Stimulated activated CD8-positive, alpha-beta memory T cell treated with anti-CD3 and anti-CD28 coated beads, Interleukin-7, amount 100 ng/mL, for 1 hour (primary cell): ENCODE measurements at places on chromosomes 7 and 10.
A peak's percentile ranks its signal among the peaks of the same experiment; 100 is the strongest.

DNA sequence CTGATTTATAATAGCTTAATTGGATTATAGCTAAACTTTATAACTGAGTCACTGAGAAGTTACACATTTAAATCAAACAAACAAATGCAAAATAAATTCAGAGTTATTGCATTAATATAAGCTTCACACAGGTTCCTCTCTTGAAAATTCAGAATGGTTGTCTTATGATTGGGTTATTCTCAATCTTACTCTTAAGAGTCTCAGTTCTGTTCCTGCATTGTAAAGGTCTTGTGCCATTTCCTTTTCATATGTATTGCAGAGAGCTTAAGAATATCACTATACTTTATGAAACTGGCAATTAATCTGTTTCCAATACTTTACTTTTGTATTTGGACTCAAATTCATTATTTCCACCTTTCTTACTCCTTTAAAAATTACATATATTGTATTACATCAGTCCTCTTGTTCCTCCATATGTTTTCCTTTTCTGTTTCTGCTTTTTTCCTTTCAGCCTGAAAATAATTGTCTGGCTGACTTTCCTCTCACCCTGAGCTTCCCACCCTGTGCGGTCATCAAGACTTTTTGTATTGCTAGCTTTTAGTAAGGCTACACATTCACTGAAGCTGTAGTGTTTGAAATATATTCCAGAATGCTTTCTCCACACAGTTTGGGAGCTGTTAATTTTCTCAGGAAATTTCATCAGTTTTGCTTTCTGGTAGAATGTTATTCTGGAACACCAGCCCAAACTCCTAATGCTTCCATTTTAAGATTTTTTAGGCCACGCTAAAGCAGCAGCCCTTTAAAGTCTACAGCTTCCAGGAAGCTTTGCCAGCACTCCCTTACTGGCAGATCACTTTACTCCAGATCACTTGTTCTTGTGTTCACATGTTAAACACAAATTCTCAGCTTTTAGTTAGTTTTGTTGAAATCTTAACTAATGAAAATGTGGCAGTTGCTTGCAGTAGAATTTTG lies 139.4 kb downstream of the KCND2 start:
- no peak for DNase-seq

DNA sequence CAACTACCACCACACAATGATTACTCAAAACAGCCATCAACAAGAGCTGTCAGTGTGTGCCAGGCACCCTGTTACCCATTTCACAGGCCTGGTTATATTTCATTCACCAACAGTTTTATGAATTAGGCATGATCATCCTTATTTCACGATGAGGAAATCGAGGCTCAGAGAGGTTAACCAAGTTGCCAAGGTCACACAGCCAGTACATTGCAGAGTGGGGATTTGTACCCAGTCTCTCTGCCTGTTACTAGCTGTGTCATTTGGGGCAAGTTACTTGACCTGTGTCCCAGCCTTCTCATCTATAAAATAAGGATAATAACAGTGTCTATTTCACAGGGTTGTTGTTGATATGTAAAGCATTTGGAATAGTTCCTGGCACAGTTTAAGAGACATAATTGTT lies 97.2 kb downstream of the COL13A1 start:
- DNase-seq, result no peak

DNA sequence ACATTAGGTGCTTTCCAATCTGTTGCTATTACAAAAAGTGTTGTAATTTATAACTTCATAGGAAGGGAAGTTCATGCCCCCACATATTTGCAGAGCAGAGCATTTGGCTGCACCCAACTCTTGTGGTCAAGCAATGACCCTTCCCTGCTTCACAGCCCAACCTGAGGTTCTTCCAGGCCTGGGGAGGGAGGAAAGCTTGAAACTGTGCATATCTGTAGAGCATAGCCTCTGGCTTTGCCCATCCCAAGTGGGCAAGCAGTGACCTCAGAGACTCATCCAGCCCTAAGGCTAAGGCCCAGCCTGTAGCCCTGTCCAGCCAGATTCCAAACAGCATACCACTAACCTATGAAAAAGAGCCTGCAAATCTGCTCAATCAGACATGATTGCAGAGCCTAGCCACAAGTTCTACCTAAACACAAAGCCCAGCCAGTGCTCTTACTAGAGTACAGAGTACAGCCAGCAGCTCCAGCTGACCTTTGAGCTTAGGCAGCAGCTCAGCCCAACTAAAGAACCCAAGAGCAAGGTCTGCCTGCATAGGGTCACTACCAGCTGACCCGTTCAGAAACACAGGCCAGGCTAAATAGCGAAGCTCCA lies 14.4 kb upstream of the GSTK1 start:
- DNase-seq, result no peak

DNA sequence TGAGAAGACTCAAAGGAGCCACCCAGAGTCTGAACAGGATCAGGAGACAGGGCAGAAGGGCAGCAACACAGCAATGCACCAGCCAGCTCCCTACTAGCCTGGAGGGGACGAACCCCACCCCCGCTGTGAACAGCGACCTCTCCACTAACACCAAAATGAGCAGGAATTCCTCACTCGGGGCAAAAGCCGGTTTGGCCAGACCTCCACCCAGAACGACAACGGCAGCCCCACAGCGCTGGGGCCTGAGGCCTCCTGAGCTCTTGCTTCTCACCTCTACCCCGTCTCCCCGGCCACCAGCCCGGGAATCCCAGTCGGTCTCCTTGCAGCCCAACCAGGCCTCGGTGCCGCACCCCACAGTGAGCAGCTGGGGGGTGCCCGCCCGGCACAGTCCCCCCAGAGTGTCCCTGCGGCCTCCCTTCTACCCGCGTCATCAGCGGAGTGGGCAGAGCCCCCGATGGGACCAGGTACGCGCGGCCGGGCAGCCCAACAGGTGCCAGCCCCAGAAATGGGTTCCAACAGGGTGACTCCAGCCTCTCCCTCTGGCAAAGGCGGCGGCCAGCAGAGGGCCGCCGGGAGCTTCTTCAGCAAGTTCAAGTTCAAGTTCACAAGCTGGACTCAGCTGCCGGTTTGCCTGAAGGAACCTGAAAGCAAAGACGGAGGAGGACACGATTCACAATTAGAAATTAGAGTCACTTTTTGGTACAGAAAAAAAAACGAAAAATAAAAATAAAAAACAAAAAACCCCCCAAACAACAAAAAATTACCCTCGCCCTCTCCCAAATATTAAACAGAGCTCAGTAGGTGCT lies 129.0 kb downstream of the MARCHF5 start:
- DNase-seq, result no peak

DNA sequence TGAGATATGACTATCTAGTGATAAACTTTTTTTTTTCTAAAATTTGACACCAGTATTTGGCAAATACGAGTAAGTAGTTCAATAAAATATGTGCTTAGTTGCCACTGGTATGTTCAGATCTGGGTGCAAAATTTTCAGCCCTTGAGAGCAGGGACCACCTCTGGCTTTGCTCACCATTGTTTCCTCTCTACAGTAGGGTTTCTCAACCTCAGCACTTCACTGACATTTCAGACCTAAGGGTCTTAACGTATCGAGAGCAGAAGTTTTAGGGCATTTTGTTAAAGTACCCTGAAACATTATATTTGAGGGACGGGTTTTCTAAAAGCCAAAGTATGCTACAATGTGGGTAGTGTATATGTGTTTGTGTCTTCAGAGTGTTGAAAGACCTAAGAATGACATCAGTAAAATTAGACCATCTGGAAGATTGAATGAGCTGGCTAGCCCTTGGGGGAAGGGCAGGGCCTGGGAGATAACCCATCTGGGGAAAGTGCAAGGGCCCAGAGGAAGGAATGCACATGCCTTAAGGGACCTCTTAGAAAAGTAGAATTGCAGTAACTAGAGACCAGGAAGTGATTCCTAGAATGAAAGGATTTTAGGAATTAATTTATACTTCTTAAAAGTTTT lies 11.8 kb downstream of the BZW2 start:
- DNase-seq, result no peak

DNA sequence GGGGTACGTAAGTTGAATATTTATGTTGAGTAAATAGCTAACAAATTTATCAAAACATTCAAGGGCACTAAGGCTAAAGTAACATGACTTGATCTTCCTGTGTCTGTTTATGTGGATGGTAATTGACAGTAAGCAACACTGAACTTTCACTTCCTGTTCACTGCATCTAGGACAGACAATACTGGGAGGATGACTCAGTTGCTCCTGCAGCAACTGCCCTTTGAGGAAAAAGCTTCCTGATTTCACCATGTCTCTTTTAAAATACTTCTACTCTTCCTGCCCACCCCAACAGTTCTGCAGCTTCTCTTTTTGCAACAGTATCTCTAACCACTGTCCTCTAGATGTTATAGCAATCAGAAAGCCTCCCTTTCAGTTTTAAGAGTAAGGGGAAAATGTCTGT lies 76.6 kb upstream of the HGF start:
- no peak for DNase-seq

GRCh38 chr7:94975336-94975735 lies 67.9 kb downstream of the PPP1R9A start:
- no peak for DNase-seq

GRCh38 chr7:157710396-157710795 lies 373.6 kb downstream of the DNAJB6 start:
- no peak for DNase-seq

DNA sequence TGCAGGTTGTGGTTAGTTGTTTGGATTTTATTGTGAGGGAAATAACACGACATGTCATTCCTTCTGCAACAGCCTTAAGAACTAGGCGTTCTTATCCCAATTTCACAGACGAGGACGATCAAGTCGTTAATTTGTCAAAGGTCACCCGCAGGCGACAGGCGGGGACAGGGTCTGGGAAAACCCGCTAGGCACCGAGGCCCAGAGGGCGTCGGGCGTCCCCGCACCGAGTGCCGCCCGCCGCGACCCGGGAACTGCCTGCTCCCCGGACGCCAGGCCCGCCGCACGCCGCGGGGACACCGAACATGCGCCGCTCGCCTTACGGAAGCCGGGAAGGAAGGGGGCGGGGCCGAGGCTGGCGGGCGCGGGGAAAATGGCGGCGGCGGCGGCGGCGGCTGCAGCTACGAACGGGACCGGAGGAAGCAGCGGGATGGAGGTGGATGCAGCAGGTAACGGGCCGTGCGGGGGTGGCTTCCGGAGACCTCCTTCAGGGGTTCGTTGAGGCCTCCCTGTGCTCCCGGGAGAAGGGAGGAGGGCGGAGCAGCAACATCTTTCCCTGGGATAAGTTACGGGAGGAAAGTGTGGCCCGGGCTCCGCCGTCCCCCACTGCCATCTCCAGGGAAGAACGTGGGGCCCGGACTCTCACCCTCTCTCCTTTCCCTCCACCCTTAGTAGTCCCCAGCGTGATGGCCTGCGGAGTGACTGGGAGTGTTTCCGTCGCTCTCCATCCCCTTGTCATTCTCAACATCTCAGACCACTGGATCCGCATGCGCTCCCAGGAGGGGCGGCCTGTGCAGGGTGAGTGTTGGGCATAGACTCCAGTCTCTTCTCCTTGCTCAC lies at the start of gene COPS6:
COPS6 (plus strand) TSS at position 349 of the 837 bp plus-strand sequence; CDS start at position 371, 22 bp downstream.
- DNase-seq, result peak; percentile 75

- DNase-seq, result no peak
Measured at GRCh38 chr10:22415072-22415471, 69.8 kb downstream of the SPAG6 start.

DNA sequence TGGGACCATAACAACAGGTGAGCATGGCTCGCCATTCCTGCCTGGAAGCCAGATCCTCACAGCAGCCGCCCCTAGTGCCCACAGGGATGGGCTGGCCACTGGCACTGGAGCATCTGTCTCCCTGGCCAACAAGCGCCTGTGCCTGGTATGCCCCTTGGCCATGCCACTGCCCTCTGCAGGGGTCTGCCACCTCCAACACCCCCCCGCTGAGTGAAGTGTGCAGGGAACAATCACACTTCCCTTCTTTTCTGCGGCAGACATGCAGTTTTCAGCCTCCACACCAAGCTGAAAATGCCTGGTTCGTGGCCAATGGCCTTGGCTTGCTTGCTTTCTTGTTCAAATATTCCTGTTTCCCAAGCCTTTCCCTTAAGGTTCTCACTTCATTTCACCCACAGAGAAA lies 50.7 kb downstream of the HSPA12A start:
- DNase-seq, result no peak

DNA sequence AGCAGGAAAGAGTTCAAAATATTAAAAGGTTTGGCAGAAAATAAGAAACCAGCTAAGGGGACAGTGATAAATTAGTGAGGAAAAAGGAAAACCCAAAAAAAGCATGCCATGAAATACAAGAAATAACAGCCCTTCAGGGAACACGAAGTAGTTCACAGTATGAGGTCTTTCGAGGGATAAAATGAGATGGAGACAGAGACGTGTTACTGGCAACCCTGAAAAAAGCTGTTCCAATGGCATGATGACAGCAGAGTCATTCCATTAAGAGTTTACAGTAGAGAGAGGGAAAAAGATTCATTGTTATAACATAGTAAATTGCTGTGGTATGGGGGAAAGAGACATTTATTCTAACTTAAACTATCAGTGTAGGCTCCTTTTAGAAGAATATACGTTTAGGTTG lies 391.2 kb downstream of the ANKRD7 start:
- DNase-seq, result no peak

GRCh38 chr10:23094786-23095403 lies 484 bp upstream of the MSRB2 start:
- DNase-seq, result no peak

DNA sequence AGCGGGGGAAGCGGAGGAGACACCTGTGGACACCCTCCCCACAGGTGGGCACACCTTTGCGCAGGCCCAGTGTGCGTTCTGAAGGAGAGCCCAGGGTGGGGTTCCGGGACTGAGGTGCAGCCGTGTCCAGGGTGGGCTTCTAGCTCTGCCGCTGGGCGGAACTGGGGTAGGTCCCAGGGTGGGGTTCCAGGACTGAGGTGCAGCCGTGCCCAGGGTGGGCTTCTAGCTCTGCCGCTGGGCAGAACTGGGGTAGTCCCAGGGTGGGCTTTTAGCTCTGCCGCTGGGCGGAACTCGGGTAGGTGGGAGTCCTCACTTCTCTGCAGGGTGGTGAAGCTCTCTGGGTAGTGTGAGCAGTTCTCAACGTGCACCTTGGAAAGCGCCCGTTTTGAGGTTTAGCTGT lies 78.7 kb downstream of the DNAJB6 start:
- no peak for DNase-seq

DNA sequence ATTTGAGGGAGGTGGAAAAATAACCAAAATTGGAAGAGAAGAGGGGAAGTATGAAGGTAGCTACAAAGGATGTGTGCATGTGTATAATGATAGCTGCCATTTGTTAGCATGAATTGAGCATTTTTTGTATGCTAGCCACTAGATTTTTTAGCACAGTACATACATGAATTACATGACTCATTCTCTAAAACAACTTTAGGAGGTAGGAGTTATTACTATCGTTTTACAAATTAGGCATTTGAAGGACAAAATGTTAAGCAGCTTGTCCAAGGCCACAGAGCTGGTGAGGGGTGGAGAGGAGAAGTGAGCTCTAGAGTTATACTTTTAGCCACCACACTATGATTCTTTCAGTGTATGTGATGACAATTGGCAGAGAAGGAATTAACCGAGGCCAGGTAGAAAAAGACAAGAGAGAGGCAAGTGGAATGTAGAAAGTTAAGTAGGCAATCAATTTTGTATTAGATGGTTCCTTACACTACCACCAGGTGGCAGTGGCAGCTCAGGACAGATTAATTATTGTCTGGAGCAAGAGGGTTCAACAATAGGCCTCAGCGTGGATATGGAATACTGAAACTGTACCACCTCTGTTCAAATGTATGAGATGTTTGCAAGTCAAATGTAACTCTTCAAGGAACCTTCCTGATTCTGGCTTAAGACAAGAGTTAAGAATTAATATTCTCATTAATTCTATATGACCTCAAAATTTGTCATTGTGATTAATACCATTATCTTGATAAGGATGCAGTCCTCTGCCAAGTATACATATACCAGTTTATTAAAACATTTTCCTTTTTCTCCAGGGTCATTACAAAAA lies 128.0 kb downstream of the MBL2 start:
- no peak for DNase-seq

- no peak for DNase-seq
Measured at GRCh38 chr7:37719077-37719476, 35.5 kb downstream of the GPR141 start.
